ENCODE measurements at places on chromosomes 5 and 9.

- no peak for DNase-seq
Measured at GRCh38 chr5:42908086-42908485, 96.4 kb upstream of the SELENOP start.

DNA sequence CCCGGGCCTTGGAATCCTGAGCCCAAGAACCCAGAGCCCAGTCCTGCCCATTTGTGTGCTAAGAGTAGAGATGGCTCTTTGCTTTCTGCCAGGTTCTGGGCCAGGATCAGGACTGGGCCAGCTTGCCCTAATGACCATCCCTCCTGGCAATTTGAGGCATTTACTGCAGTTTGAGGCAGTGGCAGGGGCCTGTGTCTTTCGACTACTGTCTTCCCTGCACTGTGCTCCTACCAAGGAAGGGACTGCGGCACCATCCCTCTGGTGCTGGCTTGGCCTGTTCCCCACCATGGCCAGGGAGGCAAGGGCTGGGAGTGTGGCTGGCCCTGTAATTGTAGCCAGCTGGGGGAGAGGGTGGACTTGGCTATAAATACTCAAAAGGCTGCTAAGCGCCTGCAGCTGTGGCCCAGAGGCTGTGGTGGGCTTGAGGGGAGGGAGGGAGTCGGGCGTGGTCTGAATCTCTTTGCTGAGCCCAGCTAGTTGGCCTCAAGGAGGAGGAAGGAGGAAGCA, 4.6 kb downstream of the ENHO start:
- DNase-seq = no peak

- no peak for DNase-seq
Measured at GRCh38 chr9:112380102-112380824, at the start of gene HSDL2. Gene HSDL2 (plus strand): TSS chr9:112380108. CDS start chr9:112380164, 56 bp downstream.

- DNase-seq = no peak
Measured at GRCh38 chr5:1443991-1444360, 1.3 kb downstream of the SLC6A3 start.
